ENCODE measurements at places on chromosomes 6 and 20. TPM values are rescaled to one million over a fixed set of nuclear protein-coding genes. Genes with fewer than 3 reads are reported as not detected.

GRCh38 chr20:46991880-46992639 lies 97.4 kb downstream of the EYA2 start:
- H3K4me3 ChIP-seq, result no peak overlapping the region
- H3K36me3 ChIP-seq, result no peaks in the 10 kb centered on the region
- H3K27me3 ChIP-seq, result peaks cover 4% of the 10 kb centered on the region
- H3K27ac ChIP-seq, result no peak overlapping the region

DNA sequence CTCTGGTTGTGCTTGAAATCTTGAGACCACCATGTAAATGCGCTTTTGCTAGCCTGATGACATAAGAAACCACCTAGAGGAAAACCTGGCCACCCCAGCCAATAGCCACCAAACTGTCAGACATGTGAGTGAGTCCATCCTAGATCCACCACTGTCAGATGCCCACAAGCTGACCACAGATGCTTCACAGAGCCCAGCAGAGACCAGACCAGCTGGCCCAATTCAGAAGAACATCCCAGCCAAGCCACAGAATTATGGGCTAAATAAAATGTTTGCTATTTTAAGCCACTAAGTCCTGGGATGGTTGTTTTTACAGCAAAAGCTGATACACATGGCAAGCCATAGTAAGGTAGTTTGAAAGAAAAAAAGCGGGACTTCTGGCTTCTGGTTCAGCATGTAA lies 425.3 kb downstream of the KIF16B start:
- no peaks in the 10 kb centered on the region for H3K27me3 ChIP-seq
- peaks cover 5% of the 10 kb centered on the region for H3K36me3 ChIP-seq
- H3K4me1 ChIP-seq, result no peaks in the 10 kb centered on the region
- no peak overlapping the region for H3K4me3 ChIP-seq
- H3K27ac ChIP-seq, result no peak overlapping the region

BPIFB2 gene
- not detected for total RNA-seq

GRCh38 chr20:41080866-41081265 lies 52.2 kb downstream of the TOP1 start:
- H3K4me3 ChIP-seq, result no peak overlapping the region
- no peak for DNase-seq
- H3K4me1 ChIP-seq, result peaks cover 4% of the 10 kb centered on the region
- peaks cover 20% of the 10 kb centered on the region for H3K36me3 ChIP-seq
- H3K27me3 ChIP-seq, result no peaks in the 10 kb centered on the region

GRCh38 chr6:36283608-36284007 lies 13.7 kb downstream of the PNPLA1 start:
- no peak overlapping the region for H3K27ac ChIP-seq
- H3K4me3 ChIP-seq, result no peak overlapping the region
- DNase-seq, result no peak
- H3K36me3 ChIP-seq, result no peaks in the 10 kb centered on the region

CLDN20 gene
- not detected for total RNA-seq

- no peak overlapping the region for H3K4me3 ChIP-seq
- no peak for DNase-seq
- H3K4me1 ChIP-seq, result peaks cover 5% of the 10 kb centered on the region
- no peak overlapping the region for H3K27ac ChIP-seq
These were observed 140.5 kb upstream of the TNFAIP3 start for GRCh38 chr6:137726582-137726981.

LIN28B gene
- total RNA-seq, result 76.3 TPM

DNA sequence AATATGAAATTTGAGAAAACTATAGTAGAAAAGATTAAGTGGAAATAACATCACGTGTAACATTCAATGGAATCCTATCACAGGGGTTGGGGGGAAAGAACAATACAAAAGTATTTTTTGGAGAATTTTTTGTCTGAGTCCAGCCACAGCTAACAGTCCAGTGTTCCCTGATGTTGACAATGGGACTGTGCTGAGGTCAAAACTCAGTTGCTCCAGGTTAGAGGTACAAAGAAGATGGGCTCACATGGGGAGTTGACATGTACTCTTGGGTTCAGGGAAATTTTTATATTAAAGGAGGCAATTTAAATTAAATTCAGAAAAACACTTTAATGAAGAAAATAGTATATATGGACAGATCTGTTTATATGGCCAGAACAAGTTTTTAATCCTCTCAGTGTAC lies 995 bp downstream of the MYCT1 start:
- H3K36me3 ChIP-seq, result no peaks in the 10 kb centered on the region
- H3K27ac ChIP-seq, result no peak overlapping the region
- H3K4me3 ChIP-seq, result no peak overlapping the region
- peaks cover 5% of the 10 kb centered on the region for H3K27me3 ChIP-seq
- no peak for DNase-seq

HECA gene
- total RNA-seq, result 9.3 TPM

DNA sequence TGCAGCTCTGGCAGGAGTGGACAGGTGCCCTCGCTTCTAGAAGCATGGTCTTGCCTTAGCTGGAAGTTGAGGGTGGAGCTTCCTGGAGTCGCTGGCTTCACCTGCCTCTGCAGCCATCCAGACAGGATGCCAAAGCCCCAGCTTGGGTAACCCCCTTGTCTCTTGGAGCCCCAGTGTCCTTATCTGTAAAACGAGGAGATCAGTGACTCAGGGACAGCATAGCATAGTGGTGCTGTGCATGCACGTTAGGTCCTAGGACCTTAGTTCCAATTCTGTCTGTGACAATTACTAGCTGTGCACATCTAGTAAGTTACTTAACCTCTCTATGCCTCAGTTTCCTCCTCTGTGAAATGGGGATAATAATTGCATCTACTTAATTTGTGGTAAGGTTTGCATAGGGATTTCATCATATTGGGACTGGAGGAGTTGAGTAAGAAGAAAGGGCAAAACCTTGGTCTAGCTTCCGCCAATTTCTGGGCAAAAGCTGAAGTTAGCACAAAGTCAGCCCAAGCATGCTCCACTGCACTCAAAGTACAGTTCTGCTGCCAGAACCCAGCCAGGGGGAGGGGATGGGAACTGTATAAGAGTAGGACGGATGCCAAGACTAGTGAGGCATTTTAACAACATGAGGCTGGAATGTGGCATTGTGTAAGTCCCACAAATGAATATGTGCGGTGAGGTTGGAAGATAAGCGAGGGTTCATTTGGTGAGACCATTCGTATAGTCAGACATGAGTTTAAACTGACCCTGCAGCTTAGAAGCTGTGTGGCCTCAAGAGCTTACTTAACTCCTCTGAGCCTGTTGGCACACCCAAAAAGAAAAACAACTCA lies 24.5 kb downstream of the TOX2 start:
- H3K36me3 ChIP-seq, result no peaks in the 10 kb centered on the region
- H3K27me3 ChIP-seq, result no peaks in the 10 kb centered on the region
- H3K27ac ChIP-seq, result no peak overlapping the region
- H3K4me3 ChIP-seq, result no peak overlapping the region
- no peaks in the 10 kb centered on the region for H3K4me1 ChIP-seq

AAR2 gene
- total RNA-seq, result 33.0 TPM

GRCh38 chr6:135686784-135687301 lies 164.7 kb upstream of the PDE7B start:
- no peak overlapping the region for H3K27ac ChIP-seq
- H3K36me3 ChIP-seq, result no peaks in the 10 kb centered on the region
- H3K4me3 ChIP-seq, result no peak overlapping the region
- no peak for DNase-seq
- H3K4me1 ChIP-seq, result peaks cover 4% of the 10 kb centered on the region

HLA-DMB gene
- 0.59 TPM for total RNA-seq

DNA sequence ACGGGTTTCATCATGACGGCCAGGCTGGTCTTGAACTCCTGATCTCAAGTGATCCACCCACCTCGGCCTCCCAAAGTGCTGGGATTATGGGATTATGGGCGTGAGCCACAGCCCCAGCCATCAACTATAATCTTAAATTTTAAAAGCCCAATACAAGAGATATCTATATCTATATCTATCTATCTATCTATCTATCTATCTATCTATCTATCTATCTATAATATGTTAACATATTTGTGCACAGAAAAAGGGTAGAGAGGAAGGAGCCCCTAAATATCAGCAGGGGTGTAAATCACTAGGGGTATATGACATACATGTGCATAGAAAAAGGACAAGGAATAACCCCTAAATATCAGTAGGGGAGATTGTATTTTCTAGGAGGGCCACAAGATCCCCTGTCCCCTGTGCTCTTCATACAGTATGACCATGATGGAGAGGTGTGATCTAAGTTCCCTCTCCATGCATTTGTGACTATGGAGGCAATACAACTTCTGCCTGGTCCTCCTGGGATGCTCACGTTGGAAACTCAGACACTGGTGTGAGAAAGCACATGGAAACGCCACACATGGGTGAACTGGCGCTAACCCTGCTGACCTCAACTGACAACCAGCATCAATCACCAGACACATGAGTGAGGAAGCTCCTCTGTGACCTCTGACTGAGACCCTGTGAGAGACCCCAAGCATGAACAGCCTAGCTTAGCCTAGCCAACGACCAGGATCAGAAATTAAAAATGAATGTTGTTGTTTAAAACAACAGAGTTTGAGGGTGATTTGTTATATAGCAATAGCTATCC lies 1.2 kb upstream of the SPATS1 start:
- DNase-seq, result no peak
- H3K4me3 ChIP-seq, result no peak overlapping the region
- H3K36me3 ChIP-seq, result no peaks in the 10 kb centered on the region
- H3K4me1 ChIP-seq, result peaks cover 13% of the 10 kb centered on the region
- H3K27me3 ChIP-seq, result peaks cover 7% of the 10 kb centered on the region
- H3K27ac ChIP-seq, result no peak overlapping the region

- no peaks in the 10 kb centered on the region for H3K27me3 ChIP-seq
- no peak overlapping the region for H3K4me3 ChIP-seq
- no peaks in the 10 kb centered on the region for H3K4me1 ChIP-seq
- DNase-seq, result no peak
- H3K27ac ChIP-seq, result no peak overlapping the region
- H3K36me3 ChIP-seq, result no peaks in the 10 kb centered on the region
These were observed 85.5 kb downstream of the IMPG1 start for GRCh38 chr6:75986935-75987334.

CFAP206 gene
- 0.86 TPM for total RNA-seq

Data from neural crest cell (in vitro differentiated cells).